Activated T-helper 1 cell treated with Interleukin-2 at 50 U/mL for 16 hours (primary cell): ENCODE measurements at places on chromosomes 6 and 20.

GRCh38 chr6:169157197-169158148, 96.2 kb downstream of the THBS2 start:
- DNase-seq, result no peak

- no peak for DNase-seq
These were observed 7.3 kb upstream of the YTHDF1 start for GRCh38 chr20:63223121-63223825.

GRCh38 chr20:13259921-13260320, 38.8 kb downstream of the ISM1 start:
- DNase-seq, result no peak

- no peak for DNase-seq
These were observed 153.6 kb downstream of the FOXA2 start for GRCh38 chr20:22430746-22431168.

DNA sequence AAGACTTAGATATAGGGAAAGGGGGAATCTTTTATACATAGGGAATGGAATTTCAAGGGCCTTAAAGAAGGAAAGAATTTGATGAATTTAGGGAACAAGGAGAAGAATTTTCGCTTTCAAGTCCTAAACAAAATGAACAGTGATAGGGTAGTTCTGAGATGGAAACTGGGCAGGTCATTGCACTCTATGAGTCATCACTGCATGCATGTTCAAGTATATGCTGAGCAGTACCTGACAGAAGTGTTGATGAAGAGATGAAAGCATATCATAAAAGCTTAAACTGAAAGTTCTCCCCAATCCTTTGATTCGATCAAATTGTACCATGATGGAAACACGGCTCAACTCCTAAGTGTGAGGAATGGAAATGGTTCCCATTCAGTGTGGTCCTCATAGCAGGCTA, 271.0 kb downstream of the TSHZ2 start:
- no peak for DNase-seq

DNA sequence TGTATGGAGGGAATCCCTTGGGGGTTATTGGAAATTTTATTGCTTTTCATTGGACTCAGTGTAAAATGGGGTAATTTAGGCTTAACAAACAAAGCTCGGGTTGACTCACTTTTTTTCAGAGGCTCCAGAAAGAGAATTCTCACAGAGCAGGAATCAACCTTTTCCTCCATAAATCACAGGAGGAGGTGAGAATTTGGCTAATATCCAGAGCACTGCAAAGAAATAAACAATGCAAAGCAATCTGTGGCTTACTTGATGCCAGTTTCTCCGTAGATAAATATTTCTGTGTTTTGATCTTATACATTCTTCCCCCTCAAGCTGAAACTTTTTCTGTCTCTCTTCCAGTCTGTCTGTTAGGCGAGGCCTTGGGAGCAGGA, 176.6 kb downstream of the TSHZ2 start:
- DNase-seq, result no peak

GRCh38 chr6:134657751-134658527, 292.0 kb downstream of the ALDH8A1 start:
- no peak for DNase-seq
